ENCODE measurements at places on chromosomes 1 and 21. TPM values are rescaled to one million over a fixed set of nuclear protein-coding genes. Genes with fewer than 3 reads are reported as not detected.

SHE gene
- total RNA-seq, result not detected

CFHR1 gene
- not detected for total RNA-seq

GRCh38 chr21:34864370-34865149 lies 184.5 kb downstream of the RUNX1 start:
- DNase-seq, result no peak

DNA sequence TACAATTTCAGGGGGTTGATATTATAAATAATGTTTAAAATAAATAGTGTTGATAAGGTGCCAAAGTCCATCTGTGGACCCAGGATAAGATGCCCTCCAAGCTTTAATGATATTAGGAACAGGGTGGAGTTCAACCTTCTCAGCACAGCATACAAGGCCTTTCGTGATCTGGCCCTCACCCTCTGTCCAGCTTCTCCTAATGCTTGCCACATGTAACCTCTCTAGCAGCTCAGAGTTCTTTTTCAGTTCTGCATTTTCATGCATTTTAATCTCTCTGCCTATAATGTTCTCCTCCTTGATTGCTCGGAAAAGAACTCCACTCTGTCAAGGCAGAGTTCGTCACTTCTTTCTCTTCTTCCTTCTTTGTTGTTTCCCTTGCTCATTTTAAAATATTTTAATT lies 21.4 kb upstream of the SMAP2 start:
- no peak for DNase-seq

ELOVL1 gene
- total RNA-seq, result 84.8 TPM

FMO2 gene
- not detected for total RNA-seq

DNA sequence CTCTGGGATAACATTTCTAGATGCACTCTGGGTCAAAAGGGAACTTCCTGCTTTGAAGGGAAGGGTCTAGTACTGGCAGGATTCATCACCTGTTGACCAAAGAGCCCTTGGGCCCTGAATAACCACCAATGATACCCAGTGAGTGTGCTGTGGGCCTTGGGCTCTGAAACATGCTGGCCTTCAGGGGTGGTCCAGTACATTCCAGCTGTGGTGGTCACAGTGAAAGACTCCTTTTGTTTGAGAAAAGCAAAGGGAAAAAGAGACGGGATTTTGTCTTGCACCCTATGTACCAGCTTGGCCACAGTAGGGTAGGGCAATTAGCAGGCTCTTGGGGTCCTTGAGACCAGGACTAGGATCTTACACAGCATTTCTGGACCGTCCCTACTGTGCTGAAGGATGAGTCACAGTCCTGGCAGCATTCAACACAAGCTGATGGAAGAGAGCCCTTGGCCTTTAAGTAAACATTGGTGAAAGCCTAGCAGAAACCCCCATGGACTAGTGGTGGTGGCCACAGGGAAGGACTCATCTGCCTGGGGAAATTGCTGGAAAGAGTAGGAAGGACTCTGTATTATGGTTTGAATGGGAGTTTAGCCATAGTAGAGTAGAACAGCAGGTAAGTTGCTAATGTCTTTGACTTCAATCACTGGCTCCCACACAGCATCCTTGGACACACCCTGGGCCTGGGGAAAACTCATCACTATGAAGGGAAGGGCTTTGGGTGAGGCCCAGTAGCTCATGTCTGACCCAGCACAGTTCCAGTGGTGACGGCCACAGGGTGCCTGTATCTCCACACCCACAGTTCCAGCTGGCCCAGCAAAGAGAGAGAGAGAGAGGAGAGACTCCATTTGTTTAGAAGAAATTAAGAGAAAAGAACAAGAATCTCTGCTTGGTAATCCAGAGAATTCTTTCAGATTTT lies 87.5 kb downstream of the COL24A1 start:
- DNase-seq, result peak; percentile 30

ELAPOR1 gene
- total RNA-seq, result 0.38 TPM

ATAD3C gene
- total RNA-seq, result not detected

DNA sequence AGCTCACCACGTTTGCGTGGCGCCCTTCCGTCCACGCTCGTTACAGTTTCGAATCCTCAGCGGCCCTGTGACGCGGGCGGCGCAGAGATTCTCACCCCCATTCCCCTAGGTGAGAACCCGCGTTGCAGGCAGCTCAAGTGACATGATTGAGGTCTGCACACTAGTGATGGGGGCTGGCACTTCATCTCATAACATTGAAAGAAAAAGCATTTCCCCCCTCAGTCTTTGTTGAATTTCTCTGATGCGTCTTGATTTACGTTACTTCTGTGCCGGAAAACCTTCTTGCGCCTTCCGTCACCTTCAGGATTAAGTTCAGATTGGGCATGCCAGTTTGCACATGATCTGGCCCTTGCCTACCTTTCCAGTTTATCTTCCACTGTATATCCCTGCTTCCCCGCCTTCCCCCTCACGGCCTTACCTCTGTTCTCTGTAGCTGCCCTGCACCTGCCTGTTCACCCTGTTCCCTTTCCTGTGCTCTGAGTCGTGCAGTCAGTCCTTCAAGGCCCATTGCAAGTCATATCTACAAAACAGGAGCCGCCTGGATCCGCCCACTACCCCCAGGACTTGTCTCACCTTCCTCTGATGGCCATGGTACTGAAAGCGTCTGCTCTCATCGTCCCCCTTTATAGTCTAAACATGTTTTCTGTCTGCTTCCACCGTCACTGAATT lies 1.1 kb downstream of the CTPS1 start:
- DNase-seq, result peak; percentile 26

DNA sequence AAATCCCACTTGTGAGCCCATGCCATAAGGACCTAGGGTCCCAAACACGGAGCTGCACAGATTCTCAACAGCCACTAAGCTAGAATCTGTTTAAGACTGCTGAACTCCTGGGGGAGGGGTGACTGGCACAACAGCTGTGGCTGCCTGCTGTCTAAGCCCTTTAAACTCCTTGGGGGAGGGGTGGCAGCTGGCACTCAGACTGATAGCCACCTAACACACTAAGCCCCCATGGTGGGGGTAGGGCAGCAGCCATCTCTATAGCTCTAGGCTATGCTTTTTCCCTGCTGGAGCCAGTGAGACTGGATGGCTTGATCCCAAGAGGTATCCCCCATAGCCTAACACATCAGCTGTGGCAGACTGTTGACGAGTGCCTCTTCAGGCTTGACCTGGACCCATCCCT lies 73.3 kb upstream of the FMO3 start:
- DNase-seq, result peak; percentile 41

S100A3 gene
- total RNA-seq, result 55.5 TPM

DNA sequence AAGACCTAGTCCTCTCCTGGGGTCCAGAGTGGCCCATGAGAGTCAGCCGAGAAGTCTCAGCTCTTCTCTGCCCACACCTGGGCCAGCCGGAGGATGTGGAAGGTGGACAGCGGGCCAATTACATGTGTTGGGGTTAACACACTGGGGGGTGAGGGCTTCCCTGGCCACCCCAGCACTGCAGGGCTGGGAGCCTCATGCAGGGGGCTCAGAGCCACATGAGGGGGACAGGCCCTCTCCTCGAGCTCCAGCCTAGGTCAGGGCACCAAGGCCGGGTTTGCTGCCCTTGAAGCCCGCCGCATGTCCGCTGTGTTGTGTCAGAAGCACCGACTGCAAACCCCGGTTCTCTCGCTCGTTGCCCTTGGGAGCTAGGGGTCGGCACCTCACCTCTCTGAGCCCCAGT lies 30.5 kb downstream of the LHX4 start:
- DNase-seq, result no peak

DNA sequence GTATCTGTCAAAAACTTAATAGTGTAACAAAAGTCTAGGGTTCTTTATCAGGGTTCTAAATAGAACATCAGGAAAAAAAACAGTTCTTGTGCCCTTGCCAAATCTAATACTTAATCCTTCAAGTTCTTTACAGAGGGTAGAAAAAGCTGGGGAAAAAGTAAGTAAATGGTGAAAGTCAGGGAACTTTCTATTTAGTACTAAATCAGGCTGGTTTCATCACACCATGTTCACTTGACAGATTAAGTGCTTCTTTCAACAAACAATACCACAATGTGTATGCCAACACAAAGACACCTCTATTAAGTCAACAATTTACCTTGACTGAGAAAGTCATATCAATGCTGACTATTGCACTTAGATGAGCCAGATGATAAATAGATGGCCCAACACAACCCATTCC lies 9.7 kb downstream of the DBT start:
- DNase-seq, result no peak

CATSPERE gene
- 0.11 TPM for total RNA-seq

- no peak for DNase-seq
Measured at GRCh38 chr1:30257742-30258380, 465.5 kb downstream of the MATN1 start.

- no peak for DNase-seq
Measured at GRCh38 chr1:229380536-229381160, 37.8 kb upstream of the CCSAP start.

DNA sequence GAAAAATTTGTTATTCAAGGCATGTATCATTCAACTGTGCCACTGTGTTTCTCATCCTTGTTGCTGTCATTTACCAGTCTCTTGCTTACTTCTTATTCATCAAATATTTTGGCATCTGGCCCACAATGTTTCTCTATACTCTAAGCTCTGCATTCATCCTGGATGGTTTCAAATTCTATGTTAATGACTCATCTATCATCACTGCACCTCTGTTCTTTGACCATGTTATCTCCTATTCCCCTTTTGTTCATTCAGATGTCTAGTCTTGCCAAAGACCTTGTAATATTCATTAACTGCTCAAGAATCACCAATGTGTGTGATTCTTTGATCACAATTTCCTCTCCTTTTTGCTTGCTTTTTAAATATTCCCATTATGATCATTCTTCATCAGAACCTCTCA lies 54.6 kb upstream of the PRKACB start:
- peak; percentile 92 for DNase-seq

DNA sequence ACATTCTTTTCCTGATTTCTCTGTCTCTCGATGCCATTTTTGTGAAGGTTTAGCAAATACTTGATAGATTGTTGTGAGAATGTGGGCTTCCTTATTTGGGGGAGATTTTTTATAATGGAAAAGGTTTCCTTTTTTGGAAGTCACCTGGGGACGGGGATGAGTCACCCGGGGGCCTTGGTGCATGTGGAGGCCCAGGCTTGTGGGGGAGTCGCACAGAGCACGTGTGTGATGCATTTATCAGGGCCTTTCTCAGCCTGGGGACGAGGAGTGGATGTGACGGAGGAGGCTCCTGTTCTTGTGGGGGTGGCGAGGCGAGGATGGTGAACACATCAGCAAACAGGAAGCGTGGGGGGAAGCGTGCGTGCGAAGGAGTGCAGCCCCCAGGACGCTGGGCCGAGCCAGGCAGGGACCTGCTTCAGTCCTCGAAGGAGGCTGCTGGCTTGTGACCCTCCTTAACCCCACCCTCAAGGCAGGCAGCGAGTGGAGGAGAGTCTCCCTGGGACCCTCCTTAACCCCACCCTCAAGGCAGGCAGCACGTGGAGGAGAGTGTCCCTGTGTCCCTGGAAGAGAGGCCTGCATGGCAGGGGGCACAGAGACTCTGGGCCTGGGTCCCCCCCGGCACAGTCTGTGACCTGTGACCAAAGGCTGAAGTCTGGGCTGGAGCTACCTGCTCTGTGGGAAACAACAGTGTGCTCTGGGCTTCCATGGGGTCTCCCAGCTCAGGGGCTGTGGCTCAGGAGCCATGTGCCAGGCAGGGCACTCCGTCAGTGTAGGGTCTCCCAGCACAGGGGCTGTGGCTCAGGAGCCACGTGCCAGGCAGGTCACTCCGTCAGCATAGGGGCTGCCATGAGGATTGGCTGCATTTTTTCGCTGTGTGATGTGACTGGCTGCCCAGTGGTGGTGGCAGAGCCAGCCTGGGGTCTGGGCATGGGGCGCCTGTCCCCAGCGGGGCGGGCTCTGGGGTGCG lies 57.2 kb downstream of the AGPAT3 start:
- DNase-seq, result no peak

SLC1A7 gene
- not detected for total RNA-seq
